ENCODE measurements at places on chromosomes 4 and X.

- DNase-seq = no peak
These were observed 675.4 kb downstream of the RAPGEF2 start for GRCh38 chr4:159778298-159778697.

GRCh38 chr4:85222561-85222960 is 252.4 kb upstream of the ARHGAP24 start:
- DNase-seq = no peak

DNA sequence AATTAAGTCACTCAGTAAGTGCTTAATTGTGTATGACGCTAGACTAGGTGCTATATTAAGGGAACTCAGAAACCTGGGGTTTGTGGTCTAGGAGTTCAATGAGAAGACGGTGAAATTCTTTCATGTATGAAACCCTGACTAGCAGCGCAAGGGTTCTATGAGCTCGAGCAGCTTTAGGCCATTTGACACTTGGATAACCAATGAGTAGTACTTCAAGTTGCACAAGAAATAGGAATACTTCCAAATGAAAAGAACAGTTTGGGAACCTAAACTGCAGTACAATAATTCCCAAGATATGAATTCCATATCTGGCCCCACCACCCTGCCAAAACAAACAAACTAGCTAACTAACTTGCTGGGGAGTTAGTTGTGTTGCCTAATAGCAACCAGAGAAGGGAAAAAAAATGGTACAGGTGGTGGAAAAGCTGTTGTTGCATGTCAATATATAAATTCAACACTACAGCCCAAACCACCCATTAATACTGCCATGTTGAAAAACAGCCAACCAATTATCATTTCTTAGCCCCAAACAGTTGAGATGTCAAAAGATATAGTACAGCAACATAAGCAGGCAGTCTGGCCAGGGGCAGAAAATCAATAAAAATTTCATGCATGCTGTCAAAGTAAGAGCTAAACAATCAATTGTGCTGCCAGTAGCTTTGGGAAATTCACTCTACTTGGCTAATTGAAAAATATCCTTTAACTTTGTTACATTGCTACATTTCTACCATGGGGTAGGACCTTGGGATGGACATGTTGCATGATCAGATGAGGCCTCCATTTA is 54.6 kb upstream of the MCF2 start:
- DNase-seq = no peak

- DNase-seq = no peak
These were observed 13.1 kb upstream of the ACOT9 start for GRCh38 chrX:23756165-23756564.

GRCh38 chr4:5751666-5752375 is 40.8 kb downstream of the EVC start:
- no peak for DNase-seq

GRCh38 chr4:150461957-150462356 is 120.0 kb upstream of the MAB21L2 start:
- DNase-seq = no peak

- no peak for DNase-seq
These were observed 175.0 kb downstream of the APBB2 start for GRCh38 chr4:41039317-41039716.

DNA sequence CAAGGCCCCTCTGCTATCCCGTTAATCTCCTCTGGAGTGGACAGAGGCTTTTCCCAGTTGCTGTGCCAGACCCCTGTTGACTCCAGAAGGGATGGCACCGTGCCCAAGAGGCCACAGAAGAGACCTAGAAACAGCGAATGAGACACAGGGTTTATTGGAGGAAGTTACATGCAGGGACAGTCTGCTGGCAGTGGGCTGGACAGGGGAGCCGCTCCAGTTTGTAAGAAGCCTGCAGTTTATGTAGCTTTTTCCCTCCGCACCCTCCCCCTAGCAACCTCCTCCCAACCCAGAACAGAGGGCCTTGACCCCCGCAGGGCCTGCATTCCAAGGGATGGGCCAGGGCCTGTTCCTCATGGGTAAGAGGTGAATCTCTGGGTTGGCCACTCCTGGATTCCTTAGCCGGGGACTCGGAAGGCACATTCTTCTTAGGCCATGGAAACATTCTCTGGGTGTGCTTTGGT is 216.8 kb upstream of the PSAPL1 start:
- DNase-seq = no peak

DNA sequence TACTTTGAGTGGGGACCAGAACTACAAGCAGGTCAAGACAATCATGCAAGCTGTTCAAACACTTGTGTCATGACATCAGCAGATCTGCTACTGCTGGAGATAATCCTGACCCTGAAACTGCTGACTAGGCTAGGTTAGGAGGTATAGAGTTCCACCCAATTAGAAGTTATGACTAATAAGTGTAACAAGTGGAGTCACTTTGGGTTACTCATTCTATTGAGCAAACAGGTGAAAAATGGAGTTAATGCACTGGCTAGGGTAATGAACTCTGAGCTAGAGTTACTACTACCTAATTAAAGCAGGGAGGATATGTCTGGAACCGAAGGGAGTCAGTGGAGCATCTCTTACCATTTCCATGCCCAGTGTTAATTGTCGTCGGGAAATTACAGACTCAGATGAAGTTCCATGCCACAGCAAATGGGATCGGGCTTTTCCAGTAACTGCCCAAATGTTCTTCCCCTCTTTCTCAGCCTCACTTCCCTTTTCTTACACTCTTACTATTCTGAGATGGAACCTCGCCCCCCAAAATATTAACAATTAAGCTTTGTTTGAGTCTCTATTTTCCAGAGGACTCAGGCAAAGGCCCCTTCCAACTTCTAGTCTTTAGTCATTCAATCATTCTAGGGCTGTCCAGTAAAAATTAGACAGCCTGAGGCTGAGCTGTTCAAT is 19.8 kb upstream of the MANBA start:
- DNase-seq = no peak

- no peak for DNase-seq
These were observed 547.5 kb downstream of the NLGN4X start for GRCh38 chrX:5681159-5681558.

DNA sequence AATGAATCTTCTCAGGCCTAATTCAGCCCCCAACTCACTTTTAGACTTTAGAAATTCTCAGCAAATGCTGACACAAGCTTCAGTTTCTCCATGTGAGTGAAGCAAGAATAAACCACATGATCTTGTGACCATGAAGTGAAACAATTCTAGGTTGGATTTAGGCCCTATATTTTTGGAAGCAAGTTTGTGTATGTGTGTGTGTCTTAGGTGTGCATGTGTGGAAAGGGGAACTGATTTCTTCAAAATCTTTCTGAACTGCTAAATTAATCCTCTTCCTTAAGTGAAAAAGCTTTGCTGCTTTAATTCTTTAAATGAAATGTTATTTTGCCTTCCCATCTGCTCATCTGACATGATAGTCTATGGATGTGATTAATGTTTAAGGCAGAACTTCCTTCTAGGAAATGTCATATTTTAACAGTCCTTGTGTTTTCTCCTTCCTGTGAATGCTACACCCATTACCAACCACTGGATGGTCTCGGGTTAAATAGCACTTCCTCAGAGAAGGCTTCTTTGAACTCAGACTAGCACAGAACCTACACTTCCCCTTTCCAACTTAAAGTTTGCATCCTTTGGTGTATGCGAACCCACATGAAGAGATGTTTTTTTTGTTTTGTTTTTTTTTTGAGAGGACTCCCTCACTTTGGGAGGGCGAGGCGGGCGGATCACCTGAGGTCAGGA is 1.2 kb upstream of the TMEM144 start:
- no peak for DNase-seq

DNA sequence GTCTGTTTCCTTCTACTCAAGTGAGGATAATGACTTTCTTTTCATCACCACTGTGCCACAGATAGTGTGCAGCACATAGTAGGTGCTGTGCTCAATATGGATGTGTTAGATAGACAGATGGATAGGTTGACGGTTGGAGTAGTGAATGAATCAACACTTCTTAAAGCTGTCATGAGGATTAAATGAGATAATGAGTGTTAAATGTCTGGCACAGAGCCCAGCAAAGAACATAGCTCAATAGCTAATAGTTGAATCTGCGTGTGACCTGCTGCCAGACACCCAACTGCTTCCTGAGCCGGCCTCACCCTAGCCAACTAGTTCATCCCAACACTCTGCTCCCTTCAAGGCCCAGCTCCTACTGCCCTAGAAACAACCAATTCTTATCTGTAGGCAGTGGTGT is 67.7 kb upstream of the PJA1 start:
- no peak for DNase-seq

DNA sequence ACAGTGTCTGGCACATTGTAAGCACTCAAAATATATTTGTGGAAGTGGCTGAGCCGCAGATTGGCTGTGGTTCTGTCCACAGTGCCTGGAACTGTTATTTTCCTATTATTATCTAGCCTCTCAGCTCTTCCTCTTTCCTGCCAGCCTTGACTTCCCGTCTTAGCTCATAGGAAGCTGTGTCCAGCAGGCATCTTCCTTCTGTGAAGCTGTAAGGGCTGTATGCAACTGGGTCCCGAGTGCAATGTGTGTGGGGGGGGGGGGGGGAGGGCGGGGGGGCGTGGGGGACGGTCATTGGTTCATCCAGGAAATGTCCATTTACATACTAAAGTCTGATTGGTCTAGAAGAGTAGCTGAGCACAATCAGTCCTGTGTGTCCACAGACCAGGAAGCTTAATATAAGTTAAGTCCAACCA is 210.7 kb downstream of the PDGFRA start:
- no peak for DNase-seq

DNA sequence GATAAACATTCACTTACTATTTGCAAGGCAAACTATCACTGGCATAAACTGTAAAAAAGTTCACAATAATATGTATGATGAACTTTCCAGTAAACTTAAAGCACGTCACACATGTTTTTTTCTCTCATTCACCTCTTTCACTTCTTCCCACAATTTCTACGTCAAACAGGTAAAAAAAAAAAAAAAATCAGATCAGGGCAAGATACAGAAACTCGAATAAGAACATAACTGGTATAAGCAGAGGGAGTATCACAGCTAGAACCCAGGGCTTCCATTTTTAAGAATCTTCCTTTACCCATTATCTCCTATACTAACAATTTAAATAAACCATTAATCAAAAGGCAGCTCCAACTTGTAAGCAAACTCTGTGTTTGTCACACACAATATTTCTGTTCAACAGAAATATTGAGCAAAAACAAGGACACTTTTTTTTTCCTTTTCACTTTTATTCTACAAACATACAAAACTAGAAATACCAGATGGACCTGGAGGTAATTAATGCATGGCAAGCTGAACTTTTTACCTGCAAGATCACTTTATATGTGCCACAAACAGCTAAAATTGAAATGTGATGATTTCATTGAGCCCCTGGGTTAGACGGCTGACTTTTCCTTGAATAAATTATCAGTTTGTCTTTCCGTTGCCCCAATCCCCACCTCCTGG is 47.5 kb upstream of the NSUN7 start:
- DNase-seq = no peak

- no peak for DNase-seq
These were observed 583 bp downstream of the ABHD18 start for GRCh38 chr4:127965803-127966175.

GRCh38 chrX:38675856-38676255 is 114.5 kb downstream of the TSPAN7 start:
- DNase-seq = no peak

DNA sequence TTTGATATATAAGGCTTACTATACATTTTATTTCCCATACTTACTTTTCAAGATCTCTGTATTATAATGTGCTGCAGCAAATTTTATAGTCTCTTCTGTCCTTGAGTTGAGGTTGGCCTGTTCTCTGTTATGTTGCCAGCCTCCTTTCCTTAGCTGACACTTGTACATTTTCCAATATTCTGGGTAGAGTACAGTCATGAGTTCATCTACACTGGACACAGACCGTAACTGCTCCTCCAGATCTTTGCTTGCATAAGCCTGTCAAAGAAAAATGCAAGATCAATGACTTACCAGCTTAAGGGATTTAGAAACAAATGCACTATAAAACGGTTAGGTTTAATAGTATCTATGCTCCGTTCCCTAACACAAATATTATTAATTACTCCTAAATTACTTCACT is 63.2 kb downstream of the VEGFC start:
- no peak for DNase-seq

DNA sequence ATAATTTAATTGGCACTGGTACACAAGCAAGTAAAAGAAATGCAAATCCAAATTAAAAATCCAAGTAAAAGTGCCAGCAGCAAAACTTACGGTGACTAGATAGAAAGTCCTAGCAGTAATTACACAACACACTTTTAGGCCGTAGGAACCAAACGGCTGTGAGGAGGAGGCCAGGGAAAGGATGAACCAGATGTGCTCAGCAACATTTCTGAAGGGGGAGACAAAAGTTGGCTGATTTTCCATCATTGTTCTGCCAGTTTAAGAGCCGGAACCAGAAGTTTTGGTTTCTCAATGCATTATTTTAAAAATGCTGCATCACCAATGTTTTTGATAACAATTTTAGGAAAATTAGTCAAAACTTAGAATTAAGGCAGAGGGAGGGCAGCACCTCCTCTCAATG is 68.7 kb upstream of the ENPP6 start:
- no peak for DNase-seq

GRCh38 chrX:105822138-105823091 is at the start of gene NRK:
TSS of gene NRK (plus strand) at chrX:105822539. CDS start at chrX:105822846, 307 bp downstream.
- no peak for DNase-seq

- no peak for DNase-seq
These were observed 543.5 kb downstream of the PDHA2 start for GRCh38 chr4:96383349-96383748.
